ENCODE measurements at places on chromosomes 7 and 10.

GRCh38 chr7:156127166-156128134 is 315.2 kb upstream of the SHH start:
- DNase-seq = no peak

- no peak for DNase-seq
These were observed 3.2 kb downstream of the ZNF316 start for GRCh38 chr7:6640246-6640721.

GRCh38 chr10:35561715-35562114 is 43.4 kb upstream of the GJD4 start:
- DNase-seq = no peak

DNA sequence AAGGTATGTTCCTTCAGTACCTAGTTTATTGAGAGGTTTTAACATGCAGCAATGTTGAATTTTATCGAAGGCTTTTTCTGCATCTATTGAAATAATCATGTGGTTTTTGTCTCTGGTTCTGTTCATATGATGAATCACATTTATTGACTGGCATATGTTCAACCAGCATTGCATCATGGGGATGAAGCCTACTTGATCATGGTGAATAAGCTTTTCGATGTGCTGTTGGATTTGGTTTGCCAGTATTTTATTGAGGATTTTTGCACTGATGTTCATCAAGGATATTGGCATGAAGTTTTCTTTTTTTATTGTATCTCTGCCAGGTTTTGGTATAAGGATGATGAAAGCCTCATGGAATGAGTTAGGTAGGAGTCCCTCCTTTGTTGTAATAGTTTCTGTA is 204.0 kb upstream of the GNAI1 start:
- no peak for DNase-seq

GRCh38 chr7:5314864-5315263 is 32.1 kb downstream of the SLC29A4 start:
- no peak for DNase-seq

DNA sequence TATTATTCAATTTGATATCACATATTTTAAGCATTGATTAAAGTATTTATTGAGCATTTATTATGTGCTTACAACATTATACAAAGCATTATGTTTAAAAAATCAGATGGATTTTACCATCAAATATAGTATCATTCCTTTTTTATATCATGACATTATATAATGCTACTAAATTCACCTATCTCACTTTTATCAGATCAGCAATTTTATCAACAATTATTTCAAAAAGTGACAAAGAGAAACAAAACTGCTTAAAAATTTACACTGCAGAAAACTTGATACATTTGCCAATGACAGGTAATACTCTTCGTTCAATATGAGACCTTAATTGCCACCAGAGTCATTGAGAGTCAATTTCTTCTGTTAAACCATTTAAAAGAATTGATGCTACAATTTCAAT is 82.0 kb downstream of the CHCHD3 start:
- no peak for DNase-seq

All from ascending aorta (tissue), 2 donors.